ENCODE measurements at places on chromosomes 6 and 20.

- no peak for DNase-seq
Observed at GRCh38 chr6:45086360-45087084, 241.6 kb upstream of the RUNX2 start.

DNA sequence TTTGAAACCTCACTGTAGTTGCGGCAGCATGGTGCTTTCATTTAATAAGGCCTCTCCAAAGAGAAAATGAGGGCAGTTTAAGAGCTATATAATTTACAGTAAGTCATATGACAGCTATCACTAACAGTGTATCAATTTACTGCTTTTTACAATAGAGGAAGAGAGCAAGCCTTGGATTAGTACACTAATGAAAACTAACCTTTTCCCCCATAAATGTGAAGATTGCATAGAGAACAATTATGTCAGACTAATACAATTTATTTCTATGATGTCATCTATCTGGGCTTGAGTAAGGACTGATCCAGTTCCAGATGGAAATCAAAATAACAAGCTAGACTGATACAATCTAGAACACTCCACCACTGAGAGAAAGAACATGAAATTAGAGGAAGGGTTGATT lies 78.1 kb upstream of the FAM83B start:
- no peak for DNase-seq

DNA sequence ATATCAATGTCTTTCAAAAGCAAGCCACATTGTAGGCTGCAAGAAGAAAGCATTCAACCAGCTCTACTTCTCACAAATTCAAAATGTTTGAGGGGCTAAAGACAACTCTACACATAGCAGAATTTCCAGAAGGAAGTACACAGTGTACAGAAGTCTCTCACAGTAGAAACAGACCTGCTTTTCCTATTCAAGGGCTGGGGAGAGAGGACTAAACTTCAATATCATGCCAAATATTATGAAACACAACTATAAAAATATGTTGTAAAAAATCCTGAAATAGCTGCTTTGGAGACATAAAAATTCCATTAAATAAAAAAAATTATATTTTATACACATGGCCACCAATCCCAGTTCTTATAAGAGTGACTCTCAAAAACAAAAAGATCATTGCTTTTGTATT lies 70.8 kb upstream of the IPCEF1 start:
- no peak for DNase-seq

- DNase-seq = no peak
Observed at GRCh38 chr6:31734247-31734820, 2.0 kb downstream of the CLIC1 start.

DNA sequence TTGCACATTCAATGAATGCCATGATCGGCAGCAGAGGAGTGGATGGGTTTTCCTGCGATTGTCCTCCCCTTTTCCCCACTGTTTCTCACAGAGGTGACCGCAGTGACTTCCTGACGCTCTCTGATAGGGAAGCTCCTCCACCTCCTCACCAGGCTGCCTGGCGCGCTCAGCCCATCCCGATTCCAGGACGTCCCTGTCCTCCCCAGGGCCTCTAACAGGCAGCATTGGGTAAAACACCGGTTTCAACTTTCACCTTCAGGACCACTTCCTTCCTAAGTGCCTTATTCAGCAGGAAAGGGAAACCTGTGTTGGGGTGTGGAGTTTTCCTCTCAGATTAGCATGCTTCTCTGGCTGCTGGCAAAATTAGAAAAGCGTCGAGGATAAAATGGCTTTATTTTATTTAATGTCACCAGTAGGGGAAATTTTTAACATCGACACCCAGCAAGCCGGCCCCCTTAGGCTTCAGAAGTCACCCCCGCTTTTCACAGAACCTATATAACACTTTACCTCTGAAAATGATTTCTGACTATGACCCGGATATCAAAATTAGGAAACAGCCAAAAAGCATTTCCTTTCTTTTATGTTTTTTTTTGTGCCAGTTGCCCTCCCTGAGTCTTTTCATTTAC lies 570.4 kb upstream of the GJE1 start:
- DNase-seq = peak; percentile 12

Data from GM13977 (cell line).